ENCODE measurements at places on chromosomes 1 and 21.

DNA sequence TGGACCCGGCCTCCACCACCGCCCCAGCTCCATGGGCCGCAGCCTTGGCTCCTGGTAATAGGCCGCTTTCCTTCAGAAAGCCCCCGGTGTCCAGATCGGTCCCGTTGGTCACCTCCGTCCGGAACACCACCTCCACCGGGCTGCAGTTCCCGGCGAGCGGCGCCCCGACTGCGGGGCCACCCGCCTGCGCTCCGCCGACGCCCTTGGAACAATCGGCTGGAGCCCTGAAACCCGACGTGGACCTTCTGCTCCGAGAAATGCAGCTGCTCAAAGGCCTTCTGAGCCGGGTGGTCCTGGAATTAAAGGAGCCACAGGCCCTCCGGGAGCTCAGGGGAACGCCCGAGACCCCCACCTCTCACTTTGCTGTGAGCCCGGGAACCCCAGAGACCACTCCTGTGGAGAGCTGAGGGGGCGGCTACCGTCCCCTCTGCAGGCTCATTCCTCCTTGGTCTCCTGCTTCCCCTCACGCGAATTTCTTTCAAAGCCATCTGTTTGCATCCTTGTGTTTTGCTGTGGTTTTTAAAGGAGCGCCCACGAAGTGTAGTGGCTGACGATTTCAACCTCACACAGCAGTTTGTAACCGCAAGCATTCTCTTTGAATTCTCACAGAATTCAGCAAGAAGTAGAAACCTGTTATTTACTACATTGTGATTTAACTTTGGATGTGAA lies 6.0 kb downstream of the FCRLB start:
- DNase-seq = peak; percentile 59

GRCh38 chr1:117675907-117676430 lies 70.1 kb downstream of the TENT5C start:
- no peak for DNase-seq

DNA sequence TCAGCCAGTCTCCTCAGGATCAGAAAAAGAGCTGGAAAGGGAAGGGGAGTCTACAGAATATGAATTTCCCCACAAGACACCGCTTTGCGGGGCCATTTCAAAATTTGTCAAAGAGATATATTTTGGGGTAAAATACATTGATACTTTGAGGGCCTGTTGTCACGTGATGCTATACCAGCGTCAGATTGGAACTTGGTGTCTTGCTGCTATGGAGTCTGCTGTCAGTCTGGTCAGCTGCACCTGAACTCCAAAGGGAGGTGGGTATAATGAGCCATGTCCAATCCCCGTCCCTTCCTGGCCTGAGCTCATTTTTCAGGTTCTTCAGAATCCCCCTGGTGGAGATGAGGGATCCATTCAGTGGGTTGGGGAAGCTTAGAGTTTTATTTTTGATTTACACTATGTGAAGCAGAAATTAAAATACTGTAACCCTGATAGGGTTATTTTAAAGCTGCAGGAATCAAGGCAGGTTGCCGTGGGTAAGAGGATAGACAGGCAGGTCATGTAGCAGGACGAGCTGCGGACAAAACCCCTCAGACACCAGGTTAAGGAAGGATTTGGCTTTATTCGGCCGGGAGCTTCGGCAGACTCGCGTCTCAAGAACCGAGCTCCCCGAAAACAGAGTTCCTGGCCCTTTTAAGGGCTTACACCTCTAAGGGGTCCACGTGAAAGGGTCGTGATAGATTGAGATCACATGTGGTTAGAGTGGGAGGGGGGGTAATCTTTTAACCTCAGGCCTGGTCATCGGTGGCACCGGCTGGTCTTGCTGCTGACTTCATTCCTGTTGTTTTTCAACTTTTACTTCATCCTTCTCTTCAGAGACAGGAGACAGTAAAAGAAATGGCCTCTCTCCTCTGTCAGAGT lies 2.2 kb upstream of the POFUT2 start:
- peak; percentile 5 for DNase-seq

DNA sequence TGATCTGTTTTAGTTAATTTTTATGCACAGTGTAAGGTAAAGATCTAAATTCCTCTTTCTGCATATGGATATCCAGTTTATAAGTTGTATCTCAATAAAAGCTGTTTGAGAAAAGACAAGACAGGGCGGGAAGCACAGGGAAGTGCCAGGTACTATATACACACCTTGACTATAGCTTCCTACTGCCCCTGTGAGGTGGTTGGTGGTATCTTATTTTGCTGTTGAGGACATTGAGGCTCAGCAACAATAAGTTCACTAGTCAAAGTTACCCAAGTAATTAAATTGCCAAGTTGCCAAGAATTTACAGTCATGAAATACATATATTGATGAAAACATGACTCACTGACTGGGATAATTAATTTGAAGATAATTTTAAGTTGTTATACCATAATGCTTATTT lies 109.1 kb downstream of the CD247 start:
- DNase-seq = peak; percentile 19

DNA sequence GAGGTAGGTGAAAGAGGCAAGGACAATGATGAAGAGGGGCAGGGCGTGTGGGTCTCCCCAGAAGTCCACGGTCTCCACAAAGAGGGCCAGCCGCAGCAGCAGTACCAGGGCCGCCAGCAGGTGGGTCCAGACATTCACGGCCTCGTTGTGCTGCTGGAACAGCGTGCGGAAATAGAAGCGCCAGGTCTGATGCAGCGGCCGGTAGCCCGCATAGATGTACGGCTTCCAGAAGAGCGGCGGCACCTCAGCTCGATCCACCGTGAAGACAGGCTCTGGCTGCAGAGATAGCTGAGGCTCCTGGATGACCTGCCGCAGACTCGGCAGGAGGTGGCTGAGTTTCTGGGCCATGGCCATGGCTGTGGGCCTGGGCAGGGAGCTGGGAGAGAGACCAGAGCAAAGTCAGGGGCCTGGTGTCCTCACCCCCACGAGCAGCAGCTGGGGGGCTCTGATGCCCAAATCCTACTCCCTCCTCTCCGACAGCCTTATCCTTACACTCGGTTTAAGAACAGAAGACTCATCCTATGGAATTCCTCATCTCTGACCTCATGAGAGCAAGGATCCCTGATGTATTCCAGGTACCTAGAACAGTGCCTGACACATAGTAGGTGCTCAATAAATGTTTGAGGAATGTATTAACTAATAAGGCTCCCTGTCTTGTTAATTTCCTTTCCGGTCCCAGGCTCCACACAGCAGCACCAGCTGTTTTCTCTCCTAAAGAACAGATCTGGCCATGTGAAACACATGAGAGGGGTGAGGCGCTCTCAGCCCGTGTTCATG lies 4.4 kb upstream of the AUNIP start:
- no peak for DNase-seq

- peak; percentile 27 for DNase-seq
These were observed 4.6 kb downstream of the GFI1 start for GRCh38 chr1:92481971-92482664.
